ENCODE measurements at places on chromosomes 5 and 9.

DNA sequence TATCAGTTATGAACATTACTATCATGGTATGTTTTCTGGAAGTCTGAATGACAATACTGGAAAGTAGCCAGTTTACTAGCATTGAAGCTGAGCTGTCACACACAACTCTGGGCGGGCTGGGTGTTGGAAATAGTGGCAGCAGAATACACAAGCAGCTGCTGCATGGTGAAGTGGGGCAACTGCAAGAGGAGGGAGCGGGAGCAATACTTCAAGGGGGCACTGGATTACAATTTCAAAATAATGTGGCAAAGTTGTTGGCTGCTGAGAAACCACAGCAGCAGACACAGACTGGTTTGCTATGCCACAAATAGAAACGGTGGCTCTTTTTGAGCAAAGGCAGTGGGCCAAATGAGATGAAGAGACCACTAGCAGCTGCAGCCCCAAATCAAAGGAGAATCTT is 350.2 kb downstream of the KIAA0825 start:
- no peak for DNase-seq

GRCh38 chr9:32200896-32201295 is 183.5 kb upstream of the ACO1 start:
- no peak for DNase-seq

DNA sequence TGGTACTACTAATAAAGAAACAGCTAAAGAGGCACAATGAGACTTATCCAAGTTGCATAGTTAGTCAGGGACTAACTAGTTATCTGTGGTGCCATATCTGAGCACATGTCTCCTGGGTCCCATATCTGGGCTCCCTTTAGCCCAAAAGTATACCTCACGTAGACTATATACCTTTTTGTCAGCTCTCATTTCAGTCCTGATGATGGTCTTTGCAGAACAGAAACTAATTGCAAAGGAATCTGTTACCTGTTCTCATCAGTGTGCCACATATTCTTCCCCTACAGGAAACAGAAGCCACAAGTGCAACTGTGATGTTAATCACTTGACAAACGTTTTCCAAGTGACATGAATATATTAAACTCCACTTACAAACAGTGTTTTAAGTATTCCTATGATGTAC is 395.2 kb downstream of the KIAA0825 start:
- DNase-seq: no peak

DNA sequence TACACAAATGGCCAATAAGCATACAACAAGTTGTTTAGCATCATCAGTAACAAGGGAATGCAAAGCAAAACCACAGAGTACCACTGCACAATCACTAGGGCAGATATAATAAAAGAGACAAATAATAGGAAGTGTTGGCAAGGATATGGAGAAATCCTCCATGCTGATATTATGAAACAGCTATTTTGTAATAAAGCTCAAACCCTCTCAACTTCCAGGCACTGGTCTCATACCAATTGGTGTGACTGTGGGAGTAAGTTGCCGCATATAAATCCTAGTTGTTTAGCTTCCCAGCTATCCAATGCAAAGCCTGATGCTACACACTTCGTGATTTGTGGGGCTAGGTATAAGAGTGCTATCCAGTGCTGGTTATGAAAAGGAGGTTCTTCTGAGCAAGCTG is 88.6 kb downstream of the SMIM23 start:
- DNase-seq: no peak

DNA sequence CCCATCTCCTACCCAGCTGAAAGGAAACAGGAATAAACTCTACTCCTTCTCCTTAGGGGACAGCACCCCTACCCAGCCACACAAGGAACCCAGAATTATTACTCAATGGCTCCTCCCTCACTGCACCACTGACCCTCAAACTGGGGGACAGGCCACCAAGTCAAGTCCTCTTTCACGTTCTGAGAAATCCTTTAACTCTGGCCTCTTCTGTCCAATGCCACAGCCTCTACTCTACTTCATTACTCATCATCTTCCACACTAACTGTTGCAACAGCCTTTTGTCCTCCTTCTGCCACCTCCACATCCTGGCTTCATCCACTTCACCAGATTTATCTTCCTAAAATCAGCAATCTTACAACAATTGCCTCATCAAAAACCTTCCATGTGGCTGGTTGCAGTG is 6.8 kb downstream of the TTC39B start:
- no peak for DNase-seq

DNA sequence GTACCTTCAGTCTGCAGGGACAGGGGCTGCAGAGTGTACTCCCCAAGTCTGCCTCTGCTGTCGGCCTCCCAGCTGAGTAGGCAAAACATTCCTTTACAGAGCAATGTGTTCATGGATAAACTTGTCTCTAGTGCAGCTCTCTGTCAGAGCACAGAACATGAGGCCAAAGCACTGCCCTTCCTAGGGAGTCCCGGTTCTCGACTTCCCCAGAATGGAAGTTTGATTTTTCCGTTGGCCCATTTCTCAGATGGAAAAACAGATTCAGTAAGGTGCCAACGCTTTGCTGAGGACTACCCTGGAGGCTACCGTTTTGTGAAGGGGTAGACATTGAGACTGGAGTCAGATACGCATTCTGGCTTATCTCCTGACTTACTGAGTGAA is 422 bp upstream of the TRIM32 start:
- DNase-seq: no peak

DNA sequence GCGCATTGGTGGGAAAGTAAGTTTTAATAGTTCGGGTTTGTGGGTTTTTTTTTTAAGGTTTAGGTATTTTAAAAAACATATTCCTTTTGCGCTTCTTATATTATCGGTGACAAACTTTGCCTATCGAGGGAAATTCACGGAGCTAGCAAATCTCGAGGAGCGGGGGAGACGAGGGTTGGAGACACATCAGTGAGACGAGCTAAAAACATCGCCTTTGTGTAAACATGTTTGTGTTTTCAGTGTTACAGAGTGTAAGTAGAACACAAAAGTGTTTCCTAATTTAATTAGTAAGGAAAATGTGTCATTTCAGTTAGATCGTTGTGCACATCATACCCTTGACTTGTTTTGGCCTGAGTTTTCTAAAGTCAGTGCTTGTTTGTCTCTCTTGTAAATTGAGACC is 945 bp downstream of the BTF3 start:
- DNase-seq: no peak

DNA sequence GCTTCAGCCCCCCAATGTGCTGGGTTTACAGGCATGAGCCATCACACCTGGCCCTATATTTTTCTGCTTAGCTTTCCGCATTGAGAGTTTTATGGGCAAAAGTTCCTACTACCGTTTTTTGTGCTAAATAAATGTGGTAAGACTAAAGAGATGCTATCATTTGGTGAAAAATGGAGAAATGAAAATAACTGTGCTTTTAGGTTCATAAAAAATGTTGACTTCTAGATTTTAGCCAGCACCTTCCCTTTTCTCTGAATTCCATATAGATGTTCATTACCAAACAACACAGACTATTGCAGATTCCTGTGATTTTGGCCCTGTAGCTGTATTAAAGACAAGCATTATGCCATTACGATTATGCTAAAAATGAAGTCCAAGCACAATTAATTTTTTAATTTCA is 72.0 kb upstream of the CTSL start:
- DNase-seq: no peak

GRCh38 chr5:25975885-25976284 is 1062.5 kb downstream of the CDH9 start:
- DNase-seq: no peak

DNA sequence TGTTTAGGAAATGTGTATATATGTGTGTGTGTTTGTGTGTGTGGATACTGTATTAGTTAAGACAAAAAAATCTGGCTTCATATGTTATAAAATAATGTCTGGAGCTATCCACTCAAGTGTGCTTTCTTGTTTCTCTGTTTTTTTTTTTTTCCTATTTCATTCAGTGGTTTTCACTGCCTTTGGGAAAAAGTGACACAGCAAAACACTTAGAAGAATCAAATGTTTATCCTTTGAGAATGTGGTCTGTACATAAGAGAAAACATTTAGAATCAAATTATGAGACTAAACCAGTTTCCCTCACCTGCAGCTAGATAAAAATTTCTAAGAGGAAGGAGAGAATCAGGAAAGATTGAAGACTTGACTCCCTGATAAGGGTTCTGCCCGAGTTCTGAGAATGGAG is 8.1 kb downstream of the TMC1 start:
- DNase-seq: no peak

DNA sequence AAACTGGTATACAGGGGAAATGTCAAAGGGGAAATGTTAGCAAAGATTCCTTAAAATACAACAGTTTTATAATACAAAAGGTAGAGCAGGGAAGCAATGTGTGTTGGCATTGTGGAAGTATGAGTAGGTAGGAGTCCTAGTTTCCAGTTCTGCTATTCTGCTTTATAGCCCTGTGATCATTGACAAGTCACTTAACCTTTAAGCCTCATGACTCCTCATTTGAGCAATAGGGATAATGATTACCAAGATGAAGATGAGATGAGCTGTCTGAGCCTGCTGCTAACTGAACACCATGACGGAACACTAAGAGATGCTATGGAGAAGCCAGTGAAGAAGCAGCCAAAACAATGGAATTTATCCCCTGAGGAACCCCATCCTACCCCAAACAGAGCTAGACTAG is 251.7 kb downstream of the PAPPA start:
- DNase-seq: no peak

DNA sequence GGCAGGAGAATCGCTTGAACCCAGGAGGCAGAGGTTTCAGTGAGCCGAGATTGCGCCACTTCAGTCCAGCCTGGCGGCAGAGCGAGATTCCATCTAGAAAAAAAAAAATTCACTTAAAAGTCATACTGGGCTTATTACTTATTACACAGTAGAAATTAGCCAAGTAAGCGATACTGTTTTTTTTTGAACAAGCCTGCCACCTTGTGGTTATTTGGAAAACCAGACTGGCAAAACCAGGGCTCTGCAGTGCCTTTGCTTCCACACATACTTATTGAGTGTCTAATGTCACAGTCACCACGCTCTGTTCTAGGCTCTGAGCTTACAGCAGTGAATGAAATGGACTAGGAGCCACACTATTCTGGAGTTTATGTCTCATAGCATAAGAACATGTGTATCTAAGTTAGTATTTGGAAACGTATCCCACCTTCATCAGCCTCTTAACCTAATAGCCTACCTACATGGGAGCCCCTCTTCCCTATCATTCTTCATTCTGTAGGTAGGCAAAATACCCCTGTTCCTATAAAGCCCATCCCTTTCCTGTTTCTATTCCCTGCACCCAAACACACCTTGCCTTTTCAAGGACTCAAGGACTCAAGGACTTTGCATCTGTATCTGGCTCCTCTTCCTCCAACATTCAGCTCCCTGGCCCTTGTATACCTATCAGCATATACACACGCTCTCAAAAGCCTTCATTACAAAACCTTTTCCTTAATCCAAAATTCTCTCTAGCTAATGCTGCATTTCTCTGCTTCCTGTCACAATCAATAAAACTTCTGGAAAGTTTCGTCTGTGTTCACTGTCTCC is 13.9 kb upstream of the BASP1 start:
- DNase-seq: no peak

DNA sequence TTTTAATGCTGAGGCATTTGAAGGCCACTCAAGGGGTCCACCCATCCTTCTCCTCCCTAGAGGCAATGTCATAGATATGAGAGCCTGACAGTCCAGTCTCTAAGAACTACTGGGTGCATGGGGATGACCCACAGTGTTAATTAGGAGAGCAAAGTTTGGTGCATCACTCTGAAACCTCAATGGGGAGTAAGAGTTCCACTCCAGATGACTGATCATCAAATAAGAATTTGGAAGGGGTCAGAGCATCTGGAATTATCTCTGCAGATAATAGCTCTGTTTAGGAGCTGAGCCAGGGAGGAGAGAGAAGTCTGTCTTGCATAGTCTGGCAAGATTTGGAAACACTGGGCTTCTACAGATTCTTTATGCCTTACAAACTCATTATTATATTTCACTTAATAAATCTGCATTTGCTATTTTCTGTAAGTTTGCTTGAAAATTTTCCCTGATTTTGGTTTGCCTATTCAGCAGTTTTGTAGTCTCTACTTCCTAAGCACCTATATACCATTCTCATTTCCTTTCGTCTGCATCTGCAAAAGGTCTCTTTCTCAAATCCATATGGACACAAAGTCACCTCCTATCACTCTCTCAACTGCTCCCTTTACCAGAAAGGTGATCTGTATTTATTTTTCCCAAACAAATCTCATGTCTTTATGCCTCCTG is 27.7 kb downstream of the FGF10 start:
- no peak for DNase-seq

GRCh38 chr9:33637881-33638280 is 113.8 kb downstream of the ANKRD18B start:
- DNase-seq: no peak

- no peak for DNase-seq
Observed at GRCh38 chr5:176410486-176411180, 5.7 kb downstream of the CLTB start.

DNA sequence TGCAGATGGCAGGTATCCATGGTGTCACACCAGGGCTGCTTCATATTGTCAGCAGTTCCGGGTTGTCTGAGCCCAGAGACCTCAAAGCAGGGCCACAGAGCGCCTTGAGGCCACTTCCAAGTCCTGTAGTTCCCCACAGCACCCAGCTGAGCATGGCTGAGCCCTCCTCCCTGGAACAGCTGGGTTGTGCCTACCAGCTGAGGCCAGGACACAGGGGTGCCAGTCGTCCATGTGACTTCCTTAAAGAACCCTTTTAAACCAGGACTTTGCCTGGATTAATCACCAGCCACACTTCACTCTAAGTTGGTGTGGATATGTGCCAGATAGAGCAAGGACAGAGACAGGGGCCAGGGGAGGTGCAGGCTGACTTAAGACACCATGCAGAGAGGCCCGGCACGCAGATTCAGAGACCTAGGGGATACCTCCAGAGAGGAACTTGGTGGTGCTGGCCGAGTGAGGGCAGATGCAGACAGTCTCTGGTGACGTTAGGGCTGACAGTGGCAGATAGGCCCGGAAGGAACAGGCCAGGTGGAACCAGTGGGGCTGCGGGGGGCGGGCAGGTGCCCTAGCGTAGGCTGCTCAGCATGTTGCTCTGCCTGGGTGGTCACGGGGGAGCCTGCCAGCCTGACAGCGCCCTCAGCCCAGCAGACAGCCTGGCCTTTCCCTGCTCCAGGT is 142.7 kb downstream of the CACNA1B start:
- DNase-seq: no peak

DNA sequence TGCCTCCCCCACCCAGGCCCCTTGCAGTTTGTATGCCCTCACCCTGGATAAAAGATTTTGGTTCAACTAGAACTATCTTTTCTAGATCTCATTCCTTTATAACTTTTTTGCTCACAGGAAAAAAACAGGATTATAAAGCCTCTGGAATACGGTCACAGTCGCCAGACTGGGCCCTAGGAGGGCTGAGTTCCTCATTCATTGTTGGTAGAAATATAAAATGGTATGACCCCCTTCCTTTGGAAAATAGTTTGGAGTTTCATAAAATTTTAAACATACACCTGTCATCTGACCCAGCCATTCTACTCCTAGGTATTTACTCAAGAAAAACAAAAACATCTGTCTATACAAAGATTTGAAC is 82.1 kb downstream of the HSD17B3 start:
- DNase-seq: no peak

- no peak for DNase-seq
Observed at GRCh38 chr9:108184941-108185340, 670.8 kb downstream of the ACTL7B start.

Measured in cortex of kidney (tissue), 1 donor.